RCC 7860 (cell line): ENCODE measurements at places on chromosomes 4 and X.
A peak's percentile ranks its signal among the peaks of the same experiment; 100 is the strongest.

GRCh38 chrX:50606300-50606950 is 135.8 kb upstream of the DGKK start:
- DNase-seq = no peak

DNA sequence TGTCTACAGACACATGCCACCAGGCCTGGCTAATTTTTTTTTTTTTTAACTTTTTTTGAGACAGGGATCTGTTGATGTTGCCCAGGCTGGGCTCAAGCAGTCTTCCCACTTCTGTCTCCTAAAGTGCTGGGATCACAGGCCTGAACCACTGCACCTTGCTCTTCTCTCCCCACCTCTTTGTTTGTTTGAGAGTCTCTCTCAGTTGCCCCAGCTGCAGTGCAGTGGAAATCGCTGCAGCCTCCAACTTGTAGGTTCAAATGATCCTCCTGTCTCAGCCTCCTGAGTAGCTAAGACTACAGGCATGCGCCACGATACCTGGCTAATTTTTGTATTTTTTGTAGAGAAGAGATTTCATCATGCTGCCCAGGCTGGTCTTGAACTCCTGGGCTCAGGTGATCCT is 115.6 kb downstream of the LARP7 start:
- DNase-seq = no peak

DNA sequence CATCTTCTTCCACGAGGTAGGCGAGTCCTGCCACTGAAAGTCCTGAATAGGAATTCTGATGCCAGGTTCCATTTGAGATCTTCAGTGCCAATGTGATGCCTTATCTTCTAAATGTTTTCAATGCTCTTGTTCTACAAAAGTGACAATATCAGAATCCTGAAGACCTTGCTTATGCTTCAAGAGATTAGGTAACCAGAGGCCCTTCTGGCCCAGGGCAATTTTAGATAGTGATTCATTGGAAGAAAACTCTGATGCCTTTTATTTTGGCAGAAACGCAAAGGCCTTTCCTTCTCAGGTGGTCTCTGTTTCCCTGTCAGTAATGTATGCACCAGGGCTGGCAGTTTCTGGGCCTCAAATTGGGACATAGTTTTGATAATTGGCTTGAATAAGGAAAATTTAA is 144.8 kb downstream of the CEP135 start:
- DNase-seq = no peak

- DNase-seq = peak; percentile 62
Observed at GRCh38 chr4:169251291-169252235, 19.2 kb downstream of the SH3RF1 start.
